ENCODE measurements at places on chromosomes 5 and 9.

- DNase-seq = no peak
Measured at GRCh38 chr5:72273547-72273946, 46.5 kb downstream of the MRPS27 start.

- no peak for DNase-seq
Measured at GRCh38 chr5:40603378-40603777, 76.3 kb upstream of the PTGER4 start.

DNA sequence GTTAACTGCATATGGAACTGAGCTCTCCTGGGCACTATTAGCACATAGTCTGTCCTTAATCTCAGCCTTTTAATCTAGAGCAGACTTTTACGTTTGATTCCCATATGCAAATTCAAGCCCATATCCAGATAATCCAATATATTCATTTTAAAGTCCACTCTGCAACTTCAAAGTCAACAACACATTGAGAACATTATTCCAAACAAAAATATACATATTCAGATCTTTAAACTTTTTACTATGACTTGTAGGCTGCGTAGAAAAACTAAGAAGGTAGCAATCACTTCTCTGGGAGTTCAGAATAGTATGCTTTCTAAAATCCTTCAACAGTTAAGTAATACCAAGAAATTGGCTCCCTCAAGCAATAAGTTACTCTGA, 499.4 kb downstream of the SPATA31D1 start:
- no peak for DNase-seq

GRCh38 chr9:136934277-136934676, 10.3 kb downstream of the FBXW5 start:
- DNase-seq = no peak

DNA sequence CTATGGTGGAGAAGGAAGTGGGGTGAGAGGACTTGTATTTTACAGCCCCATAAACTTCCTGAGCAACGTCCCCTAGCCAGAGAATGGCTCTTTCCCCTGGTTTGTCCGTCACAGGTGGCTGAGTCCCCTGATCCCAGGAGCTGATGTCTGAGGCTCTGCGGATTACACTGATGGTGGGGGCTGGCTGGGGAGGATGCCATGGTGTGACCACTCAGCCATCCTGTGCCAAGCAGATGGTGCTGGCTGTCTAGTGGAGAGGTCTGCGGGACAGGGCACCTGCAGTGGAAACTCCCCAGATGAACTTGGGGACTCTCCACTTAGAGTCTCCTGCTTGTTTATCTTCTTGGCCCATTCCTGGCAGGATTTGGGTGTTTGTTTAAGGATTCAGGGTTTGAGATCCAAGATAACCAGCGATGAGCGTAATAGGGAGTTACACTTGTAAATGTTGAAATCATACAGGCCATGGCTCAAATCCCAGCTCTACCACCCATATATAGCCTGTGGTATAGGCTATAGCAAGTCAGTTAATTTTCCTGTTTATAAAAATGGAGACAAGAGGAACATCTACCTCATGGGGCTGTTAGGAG, 4.7 kb upstream of the PTGS1 start:
- no peak for DNase-seq

Data from effector memory CD8-positive, alpha-beta T cell (primary cell).